ENCODE measurements at places on chromosomes 2 and 18.

GRCh38 chr18:415617-416612 lies 84.6 kb downstream of the COLEC12 start:
- peak; percentile 97 for DNase-seq

DNA sequence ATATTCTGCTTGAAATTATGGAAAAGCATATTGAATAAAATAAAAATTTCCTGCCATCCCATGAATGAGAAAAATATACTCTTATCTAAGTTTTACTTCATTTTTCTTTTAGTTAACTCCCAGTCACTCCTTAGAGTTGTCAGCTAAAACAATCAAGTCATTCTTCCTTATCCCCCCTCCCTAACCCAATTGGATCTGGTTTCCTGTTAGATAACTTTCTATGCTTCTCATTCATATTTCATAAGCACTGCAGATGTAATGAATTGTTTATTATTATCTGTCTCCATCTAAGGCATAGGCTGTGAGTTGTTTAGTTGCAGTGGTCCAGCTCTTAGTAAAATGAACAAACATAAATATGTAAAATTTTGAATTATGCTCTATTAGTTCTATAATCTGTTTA lies 244.0 kb upstream of the GCFC2 start:
- no peak for DNase-seq

- no peak for DNase-seq
Measured at GRCh38 chr2:118975133-118975532, 33.1 kb downstream of the MARCO start.

- no peak for DNase-seq
Measured at GRCh38 chr2:23666980-23667357, 260.0 kb downstream of the ATAD2B start.

DNA sequence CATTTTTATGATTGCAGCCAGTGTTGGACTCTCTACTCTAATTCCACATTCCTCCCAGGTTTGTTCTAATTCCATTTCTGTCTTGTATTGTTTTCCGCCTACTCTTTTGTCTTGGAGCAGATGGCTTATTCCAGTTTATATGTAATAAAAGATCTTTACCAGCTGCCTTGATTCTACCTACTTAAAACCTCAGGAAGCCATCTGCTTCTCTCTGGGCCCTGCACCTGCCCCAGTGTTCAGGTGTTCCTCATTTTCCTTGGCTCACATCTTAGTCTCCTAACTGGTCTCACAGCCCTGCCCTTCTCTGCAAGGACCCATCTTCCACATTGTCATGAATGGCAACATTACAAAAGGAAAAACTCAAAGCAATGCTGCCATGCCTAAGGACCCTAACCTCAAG lies 21.0 kb upstream of the IL37 start:
- no peak for DNase-seq

DNA sequence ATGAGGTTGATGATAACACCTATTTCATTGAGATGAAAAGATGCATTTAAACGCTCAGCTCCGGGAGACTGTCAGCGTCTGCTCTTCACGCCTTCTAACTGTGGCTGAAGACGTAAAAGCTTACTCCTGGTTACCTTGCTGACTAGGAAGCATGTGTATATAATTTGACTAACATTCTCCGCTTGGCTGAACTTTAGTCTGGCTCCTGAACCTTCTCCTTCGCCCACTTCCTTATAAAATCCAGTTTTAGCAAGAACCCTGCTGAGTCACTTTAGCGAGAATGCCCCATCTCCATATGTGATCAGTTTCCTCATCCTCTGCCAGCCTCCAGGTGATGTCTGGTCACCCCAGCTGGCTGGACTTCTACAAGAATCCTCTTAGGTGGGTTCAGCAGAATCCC lies 12.7 kb upstream of the CREG2 start:
- peak; percentile 15 for DNase-seq

GRCh38 chr2:194346193-194346592 lies 1310.8 kb upstream of the SLC39A10 start:
- no peak for DNase-seq

Data from fibroblast of skin of right biceps (primary cell).